ENCODE measurements at places on chromosomes 16 and 17.

DNA sequence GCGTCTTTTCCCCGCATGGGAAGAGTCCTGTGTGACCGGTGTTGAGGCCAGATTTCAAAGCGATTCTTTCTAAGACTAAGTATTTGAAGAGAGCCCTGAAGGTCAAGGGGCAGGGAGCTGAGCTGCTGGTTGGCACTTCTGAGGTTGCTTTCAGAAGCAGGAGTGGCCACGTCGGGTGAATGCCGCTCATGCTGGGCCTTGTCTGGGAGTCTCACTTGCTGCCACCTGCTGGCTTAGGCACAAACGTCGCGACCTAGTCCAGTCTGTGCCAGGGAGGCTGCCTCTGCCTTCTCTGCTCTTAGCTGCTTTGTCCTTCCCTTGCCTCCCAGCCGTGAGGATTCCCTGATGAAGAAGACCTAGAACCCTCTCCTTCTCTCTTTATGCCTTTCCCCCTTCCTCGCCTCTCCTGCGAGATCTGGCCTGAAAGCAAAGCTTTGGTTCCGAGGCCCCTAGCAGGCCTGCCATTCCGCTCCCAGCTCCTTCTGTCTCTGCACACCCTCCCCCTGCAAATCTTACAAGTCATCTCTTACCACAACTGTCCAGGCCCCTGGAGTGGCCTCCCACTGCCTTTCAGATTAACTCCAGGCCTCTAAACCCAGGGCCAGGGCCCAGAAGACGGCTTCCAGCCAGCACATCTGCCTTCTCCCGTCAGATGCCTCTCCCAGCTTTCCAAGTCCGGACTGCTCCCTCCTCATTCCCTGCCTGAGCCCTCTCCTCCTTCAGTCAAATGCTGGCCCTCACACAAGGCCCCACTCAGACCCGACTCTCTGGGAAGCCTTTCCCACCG, 11.4 kb downstream of the CTNS start:
- no peak for DNase-seq

- DNase-seq: no peak
Observed at GRCh38 chr16:10575506-10576130, 4.8 kb downstream of the EMP2 start.

DNA sequence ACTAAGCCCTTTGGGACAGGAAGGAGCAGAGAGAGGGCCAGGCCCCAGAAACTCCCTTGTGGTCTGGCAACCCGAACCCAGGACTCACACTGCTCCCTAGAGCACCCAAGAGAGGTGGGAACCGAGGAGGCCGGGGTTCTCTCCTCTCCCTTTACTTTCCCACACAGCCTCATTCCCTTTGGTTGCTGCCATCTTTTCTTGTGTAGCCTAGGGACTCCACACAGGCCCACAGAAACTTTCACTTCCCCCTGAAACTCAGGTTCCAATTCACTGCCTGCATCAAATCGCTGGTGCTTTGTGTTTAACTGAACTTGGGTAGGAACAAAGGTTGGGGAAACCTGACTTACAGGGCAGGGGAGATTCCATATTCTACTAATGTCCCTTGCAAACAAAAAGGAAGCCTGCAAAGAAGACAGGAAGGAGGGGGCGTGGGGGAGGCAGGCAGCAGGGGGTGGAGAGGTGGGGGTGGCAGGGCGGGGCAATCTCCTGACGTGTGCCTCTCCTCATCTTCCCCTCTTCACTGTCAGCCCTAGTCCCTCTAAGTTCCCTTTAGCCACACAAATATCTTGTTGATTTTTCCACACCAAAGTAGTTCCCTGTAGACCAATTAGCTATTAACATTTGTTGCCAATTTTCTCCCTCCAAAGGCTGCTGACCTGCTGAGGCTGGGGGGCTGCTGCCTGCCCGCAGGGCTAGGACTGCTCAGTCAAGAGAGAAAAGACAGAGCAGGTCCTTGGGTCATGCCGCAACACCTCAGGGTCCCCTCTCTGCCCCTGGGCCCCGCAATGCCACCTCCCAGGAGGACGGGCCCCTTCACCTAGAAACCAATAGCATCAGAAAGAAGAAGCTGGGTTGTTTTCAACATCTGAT, 8.0 kb downstream of the ST3GAL2 start:
- DNase-seq: peak; percentile 95

- no peak for DNase-seq
Observed at GRCh38 chr17:36901506-36901905, 35.8 kb upstream of the LHX1 start.

- DNase-seq: peak; percentile 16
Observed at GRCh38 chr17:81412490-81413093, 17.3 kb downstream of the BAHCC1 start.

Data from GM12864 (cell line).